ENCODE measurements at places on chromosomes 11 and 22.
A peak's percentile ranks its signal among the peaks of the same experiment; 100 is the strongest.

GRCh38 chr11:72787216-72788104 lies 6.4 kb downstream of the STARD10 start:
- DNase-seq: no peak

DNA sequence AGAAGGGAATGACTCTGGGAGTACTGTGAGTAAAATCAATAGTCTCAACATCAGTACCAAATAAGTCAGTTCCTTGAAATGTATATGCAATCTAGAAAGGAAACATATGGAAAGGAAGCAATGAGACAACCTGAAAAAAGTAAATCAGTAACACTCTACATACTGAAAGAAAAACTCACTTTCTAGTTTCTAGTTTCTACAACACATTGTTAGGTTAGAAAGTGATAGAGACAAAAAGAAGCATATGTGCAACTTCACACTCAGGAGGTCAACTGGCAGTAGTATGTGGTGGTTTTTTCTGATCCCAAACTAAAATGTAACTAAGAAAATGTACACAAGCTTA lies 156.5 kb upstream of the SOX6 start:
- DNase-seq: no peak

DNA sequence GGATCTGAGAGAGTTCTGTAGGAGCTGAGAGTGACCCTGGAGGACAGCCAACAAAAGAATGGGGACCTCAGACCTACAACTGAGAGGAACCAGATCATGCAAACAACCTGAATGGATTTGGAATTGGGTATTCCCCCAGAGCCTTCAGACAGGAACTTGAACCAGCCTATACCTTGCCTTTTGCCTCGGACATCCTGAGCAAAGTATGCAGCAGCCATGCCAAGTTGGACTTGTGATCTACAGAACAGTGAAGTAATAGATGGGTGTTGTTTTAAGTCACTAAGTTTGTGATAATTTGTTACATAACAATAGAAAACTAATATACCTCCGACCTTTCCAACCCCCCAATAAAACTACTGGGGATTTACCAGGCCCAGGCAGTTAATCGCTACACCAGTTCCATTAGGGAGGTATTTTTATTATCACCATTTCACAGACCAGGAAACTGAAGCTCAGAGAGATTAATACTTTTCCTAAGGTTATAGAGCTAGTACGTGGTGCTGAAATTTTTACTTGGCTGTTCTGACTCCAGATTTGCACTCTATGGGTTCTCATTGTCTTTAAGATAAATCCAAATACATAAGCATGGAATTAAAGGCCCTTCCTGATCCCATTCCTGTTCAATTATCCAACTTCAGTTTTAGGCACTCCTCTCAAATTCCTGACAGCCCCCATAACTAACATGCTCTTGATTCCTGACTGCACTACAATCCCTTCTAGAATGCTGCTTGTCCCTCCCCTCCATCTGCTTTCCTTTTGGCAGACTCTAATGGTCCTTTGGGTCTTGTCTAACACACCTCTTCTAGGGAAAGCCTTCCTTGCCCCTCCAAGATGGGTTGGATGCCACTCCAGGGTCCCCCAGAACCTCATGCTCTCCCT lies 1.7 kb upstream of the RASSF10 start:
- no peak for DNase-seq

DNA sequence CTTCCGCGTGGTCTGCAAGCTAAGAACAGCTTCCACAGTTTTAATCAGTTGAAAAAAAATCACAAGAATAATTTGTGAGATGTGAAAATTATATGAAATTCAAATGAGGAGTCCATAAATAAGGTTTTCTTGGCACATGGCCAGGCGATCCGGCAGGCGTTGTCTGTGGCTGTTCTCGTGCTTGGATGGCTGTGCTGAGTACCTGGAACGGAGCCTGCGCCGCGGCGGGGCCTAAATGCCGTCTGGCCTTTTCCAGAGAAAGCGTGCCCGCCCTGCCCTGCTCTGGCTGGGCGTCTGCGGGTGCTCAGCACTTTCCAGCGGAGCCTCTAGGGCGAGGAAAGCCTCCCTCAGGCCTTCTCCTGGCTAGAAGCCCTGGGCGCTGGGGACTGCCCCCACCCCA lies 41.8 kb downstream of the OSBPL5 start:
- no peak for DNase-seq

DNA sequence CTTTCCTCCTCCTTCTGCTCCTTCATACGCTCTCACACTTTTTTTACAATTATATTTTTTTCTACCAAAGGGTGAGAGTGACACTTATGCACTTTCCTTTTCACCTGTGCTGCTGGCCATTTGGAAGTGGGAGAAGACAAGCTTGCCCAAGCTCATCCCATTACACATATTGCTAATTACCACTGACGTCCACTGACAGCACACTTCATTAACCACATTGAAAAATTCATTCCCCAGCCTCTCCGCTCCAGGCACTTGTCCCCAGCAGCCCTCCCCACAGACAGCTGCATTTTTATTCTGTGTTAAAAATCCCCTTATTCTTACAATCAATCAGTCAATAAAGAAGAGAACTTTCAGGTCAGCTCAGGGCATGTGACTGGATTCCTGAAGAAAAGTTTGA lies 175.1 kb downstream of the LRRC4C start:
- no peak for DNase-seq

DNA sequence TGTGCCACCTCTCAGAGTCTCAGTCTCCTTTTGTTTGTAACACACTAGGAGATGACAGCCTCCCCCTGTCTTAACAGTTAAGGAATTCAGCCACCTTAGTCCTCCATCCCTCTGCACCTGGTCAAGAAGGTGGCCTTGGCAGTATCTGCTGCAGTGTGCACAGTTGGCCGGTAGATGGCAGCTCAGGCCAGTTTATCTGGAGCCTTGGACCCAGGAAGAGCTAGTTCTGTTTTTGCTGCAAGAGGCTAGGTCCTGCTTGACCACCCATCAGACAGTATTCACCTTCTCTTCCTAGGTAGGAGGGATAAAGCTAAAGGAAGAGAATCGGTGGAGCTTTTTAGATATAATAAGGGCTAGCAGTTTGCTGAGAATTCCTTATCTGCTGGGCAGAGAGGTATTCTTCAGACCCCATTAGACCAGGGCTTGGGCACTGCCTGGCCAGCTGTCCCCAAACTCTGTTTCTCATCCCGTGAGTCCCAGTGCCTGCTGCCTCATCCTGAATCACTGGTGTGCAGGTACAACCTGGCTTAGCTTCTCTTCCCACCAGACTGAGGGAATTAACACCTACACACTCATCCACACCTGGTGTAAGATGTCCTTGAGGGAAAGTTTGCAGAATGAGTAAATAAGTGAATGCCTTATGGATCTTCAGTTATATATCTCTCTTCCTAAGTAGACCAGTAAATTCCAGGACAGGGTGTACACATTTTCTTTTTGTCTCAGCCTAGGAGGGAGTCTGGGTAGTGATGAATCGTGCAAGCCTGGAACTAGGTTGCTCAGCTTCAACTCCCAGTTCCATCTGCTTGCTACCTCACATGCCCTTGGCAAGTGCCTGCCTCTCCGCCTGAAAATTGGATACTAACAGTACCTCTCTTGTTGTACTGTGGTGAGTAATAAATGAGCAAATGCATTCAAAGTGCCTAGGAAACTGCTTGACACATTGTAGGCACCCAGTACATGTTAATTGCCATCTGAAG lies 70.8 kb upstream of the NARS2 start:
- DNase-seq: peak; percentile 44
